OCI-LY7 (cell line): ENCODE measurements at places on chromosomes 5 and 9. TPM values are rescaled to one million over a fixed set of nuclear protein-coding genes. Genes with fewer than 3 reads are reported as not detected.

Gene COL15A1
- total RNA-seq, result not detected in 2 replicates

Gene MRNIP
- total RNA-seq, result 70.5 and 76.5 TPM in 2 replicates

Gene ANKRD31
- 0.13 TPM in 1 of 2 replicates, not detected in the other for total RNA-seq

DNA sequence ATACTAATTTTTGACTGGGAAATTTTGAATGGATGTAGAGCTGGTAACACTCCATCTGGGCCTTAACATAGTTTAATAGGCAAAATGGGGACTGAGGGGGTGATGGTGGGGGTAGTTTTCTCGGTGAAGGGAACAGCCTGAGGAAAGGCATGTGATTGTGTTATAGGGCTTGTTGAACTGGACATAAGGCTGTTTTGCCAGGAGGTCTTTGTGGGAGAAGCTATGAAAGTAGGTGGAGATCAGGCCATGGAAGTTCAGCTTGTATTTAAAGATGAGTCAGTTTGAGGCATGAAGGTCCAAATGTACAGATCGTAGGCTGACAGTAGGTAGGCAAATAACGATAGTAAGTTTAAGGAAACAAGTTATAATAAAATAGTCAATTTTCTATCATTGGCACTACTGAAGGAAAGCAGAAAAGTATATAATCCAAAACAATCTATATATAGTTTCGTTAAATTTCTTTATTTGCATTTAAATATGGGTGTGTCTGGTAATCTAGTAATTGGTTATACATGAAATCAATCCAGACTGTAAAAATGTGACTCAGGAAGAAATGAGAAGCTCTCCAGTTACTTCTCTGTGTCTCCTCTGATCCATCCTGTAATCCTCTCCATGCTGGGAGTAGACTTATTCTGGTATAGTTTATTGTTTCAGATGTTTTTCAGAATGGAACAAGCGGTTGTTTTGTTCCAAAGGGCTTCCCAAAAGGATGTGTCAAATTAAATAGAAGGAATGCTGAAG lies 2.8 kb downstream of the CSNK1G3 start:
- DNase-seq, result no peak

DNA sequence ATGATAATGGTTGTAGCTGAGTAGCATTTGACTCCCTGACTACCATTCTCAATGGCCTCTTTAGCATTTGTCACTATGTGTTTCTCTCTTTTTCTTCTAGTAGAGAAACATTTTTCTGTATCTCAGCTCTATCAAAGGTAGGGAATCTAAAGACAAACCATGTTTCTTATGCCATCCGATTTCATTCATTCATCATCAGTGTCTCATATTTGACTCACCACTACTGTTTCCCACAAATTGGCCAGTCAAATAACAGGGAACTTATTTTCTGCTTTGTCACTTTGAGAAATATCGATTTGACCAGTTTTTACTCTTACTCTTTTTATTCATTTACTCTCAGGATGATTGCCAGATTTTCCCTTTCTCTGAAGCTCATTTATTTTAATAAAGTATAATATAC lies 282.3 kb downstream of the TMEM167A start:
- no peak for DNase-seq

- no peak for DNase-seq
Measured at GRCh38 chr5:149447373-149448367, 68.6 kb upstream of the IL17B start.

DNA sequence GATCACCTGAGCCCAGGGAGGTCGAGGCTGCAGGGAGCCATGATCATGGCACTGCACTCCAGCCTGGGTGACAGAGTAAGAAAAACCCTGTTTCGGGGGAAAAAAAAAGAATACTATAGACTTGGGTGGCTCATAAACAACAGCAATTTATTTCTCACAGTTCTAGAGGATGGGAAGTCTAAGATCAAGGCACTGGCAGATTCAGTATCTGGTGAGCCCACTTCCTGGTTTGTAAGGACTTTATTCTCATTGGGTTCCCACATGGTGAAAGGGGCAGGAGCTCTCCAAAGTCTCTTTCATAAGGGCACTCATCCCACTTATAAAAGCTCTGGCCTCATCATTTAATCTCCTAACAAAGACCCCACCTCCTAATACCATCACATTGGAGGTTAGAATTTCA lies 8.7 kb downstream of the HINT1 start:
- DNase-seq, result no peak

DNA sequence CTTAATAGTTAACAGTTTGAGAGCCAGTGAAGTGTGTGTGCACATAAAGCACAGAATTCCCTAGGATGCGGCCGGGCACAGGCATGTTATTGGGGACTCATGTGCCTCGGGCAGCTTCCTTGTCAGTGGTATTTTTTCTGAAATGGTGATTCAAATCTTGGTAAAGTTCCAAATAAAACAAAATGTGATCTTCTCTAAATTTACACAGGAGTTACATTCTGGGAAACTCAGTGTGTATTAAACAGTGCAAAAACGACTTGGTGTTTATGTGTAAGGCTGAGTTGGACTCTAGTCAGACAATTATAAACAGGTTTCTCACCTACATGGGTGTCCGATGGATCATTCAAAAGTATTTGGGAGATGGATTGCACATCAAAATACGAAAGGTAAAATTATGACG lies 48.9 kb downstream of the BOD1 start:
- DNase-seq, result no peak

DNA sequence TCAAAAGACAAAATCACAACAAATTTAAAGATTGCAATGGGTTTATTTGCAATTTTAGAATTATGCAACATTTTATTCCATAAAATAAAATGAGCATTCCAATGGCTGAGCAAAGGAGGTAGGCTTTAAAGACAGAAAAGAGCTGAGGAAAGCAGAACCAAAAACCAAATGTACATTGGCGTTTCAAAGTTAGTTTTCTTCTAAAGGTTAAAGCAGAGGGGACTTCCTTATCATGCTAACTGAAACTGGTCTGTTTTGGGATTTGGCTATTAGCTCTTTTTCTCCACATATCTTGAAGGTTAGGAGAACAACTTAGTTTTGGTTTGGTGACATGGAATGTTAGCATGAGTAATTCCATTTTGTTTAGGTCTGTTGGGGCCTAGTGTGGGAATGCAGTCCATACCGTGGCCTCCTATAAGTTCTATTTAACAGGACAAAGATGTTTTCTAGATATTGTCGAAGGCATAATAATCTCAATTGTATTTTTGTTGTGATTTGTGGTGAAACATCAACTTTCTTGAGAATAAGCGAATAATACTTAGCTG lies 20.3 kb downstream of the DCP2 start:
- no peak for DNase-seq

- DNase-seq, result no peak
Measured at GRCh38 chr9:84387821-84388220, 47.3 kb upstream of the SLC28A3 start.
